ENCODE measurements at places on chromosomes 11 and 22.

- no peak for DNase-seq
These were observed 152.4 kb downstream of the FCHSD2 start for GRCh38 chr11:72989727-72990126.

- DNase-seq = no peak
These were observed 644 bp downstream of the YPEL4 start for GRCh38 chr11:57648801-57649735.

DNA sequence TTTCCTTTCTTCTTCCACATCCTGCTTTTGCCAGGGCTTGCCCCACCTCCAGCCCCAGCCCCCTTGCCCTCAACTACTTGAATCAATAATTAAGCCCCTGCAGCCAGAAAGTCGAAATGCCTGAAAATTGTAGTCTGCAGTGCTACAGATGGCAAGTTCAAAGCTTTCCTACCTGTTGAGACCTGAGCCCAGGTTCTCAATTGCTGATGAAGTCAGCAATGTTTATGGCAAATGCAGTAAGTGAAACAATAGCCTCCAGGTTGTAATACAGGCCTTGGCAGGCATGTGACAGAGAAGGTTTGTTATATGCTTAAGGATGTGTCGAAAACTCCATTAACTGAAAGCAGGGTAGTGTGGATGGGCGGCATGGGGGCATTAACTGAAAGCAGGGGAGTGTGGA, 181.1 kb upstream of the SESN3 start:
- DNase-seq = no peak

DNA sequence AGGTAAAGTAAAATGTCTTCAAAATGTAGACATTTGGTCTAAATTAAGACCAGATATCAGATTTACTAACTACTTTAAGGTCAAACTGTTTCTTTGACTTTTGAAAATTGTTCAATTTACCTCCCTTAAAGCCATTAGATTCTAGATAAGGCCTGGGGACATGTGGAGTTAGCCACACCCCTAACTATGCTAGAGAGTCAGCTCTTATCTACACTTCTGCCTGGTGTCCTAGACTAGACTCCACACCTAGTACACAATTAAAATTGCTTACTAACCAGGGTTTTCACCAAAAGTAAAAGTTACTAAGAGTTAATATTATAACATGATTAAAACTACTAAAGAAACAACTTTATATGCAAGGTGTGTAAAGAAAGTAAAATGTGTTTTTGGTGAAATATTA, 43.6 kb upstream of the DBX1 start:
- DNase-seq = no peak

All from fibroblast of skin of scalp (primary cell).